Lower lobe of right lung (tissue), 2 donors: ENCODE measurements at places on chromosomes 5 and 9. TPM values are rescaled to one million over a fixed set of nuclear protein-coding genes. Genes with fewer than 3 reads are reported as not detected.

OCLN gene
- total RNA-seq, result 121 TPM

F2RL1 gene
- total RNA-seq, result 5.9 TPM

HMCN2 gene
- total RNA-seq, result 4.7 TPM

ECM2 gene
- total RNA-seq, result 9.4 TPM

MEIKIN gene
- total RNA-seq, result not detected

CORO2A gene
- 26.1 TPM for total RNA-seq

EQTN gene
- not detected for total RNA-seq

JADE2 gene
- 79.4 TPM for total RNA-seq

VLDLR gene
- total RNA-seq, result 16.3 TPM

MLLT3 gene
- 18.0 TPM for total RNA-seq

DNA sequence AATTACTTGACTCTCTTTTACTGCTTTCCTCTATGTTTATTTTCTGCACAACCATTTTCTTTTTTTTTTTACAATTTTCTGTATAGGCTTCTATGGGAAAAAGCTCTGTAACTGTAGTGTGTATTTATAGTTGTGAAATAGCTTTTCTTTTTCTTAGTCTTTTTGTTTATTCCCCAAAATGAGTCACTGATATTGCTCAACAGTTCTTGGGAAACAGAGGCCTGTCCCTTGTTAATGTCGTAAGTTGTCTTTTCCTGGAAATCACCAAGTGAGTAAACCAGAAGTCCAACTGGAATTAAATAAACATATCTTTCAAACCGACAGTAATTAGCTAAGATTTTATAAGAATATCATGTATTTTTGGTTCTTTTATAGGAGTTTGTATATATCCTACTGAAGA, 325.1 kb upstream of the PRR16 start:
- H3K4me1 ChIP-seq, result peaks cover 34% of the 10 kb centered on the region
- no peaks in the 10 kb centered on the region for H3K27me3 ChIP-seq
- no peak overlapping the region for H3K4me3 ChIP-seq
- no peaks in the 10 kb centered on the region for H3K36me3 ChIP-seq
- DNase-seq, result no peak
- H3K27ac ChIP-seq, result peak overlapping the region; percentile 44

DNA sequence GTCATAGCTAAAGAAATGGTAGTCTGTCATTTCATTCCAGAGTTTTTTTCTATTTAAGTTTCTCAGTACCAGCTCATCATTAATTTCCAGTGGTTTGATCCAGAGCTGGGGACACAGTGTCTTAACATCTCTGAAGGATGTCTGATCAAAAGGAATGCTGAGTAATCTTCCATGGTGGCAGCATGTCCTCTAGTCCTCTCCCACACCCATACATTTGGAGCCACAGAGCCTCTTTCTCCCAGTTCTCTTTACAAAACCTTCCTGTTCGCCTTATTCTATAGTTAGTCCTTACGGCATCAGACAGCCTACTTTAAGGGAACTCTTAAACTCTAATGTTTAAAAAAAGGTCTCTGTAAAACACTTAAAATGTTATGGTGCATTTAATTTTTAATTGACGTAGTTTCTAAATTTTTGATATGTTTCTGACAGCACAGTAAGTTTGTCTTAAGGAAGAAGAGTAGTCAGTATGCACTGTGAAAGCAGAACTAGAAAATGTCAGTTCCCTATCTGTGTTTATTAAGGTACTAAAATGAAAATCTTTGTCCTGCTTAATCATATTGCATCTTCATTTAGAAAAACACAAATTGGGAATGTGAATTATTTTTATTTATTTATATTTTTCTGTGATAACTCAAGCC, 96.8 kb downstream of the INIP start:
- H3K4me1 ChIP-seq, result no peaks in the 10 kb centered on the region
- no peaks in the 10 kb centered on the region for H3K27me3 ChIP-seq
- no peak overlapping the region for H3K27ac ChIP-seq
- no peaks in the 10 kb centered on the region for H3K36me3 ChIP-seq

GRCh38 chr5:14726066-14726838, 61.7 kb downstream of the OTULIN start:
- H3K36me3 ChIP-seq, result peaks cover 15% of the 10 kb centered on the region
- H3K4me3 ChIP-seq, result no peak overlapping the region
- no peak for DNase-seq
- no peak overlapping the region for H3K27ac ChIP-seq
- H3K4me1 ChIP-seq, result peaks cover 10% of the 10 kb centered on the region
- no peaks in the 10 kb centered on the region for H3K27me3 ChIP-seq

- H3K4me3 ChIP-seq, result no peak overlapping the region
- DNase-seq, result no peak
- no peaks in the 10 kb centered on the region for H3K36me3 ChIP-seq
- H3K27ac ChIP-seq, result no peak overlapping the region
Measured at GRCh38 chr9:92181296-92181695, 66.1 kb upstream of the SPTLC1 start.

- no peak for DNase-seq
- H3K4me3 ChIP-seq, result no peak overlapping the region
- no peaks in the 10 kb centered on the region for H3K36me3 ChIP-seq
- no peaks in the 10 kb centered on the region for H3K27me3 ChIP-seq
Measured at GRCh38 chr9:112917047-112917986, 26.6 kb upstream of the SLC46A2 start.

DNA sequence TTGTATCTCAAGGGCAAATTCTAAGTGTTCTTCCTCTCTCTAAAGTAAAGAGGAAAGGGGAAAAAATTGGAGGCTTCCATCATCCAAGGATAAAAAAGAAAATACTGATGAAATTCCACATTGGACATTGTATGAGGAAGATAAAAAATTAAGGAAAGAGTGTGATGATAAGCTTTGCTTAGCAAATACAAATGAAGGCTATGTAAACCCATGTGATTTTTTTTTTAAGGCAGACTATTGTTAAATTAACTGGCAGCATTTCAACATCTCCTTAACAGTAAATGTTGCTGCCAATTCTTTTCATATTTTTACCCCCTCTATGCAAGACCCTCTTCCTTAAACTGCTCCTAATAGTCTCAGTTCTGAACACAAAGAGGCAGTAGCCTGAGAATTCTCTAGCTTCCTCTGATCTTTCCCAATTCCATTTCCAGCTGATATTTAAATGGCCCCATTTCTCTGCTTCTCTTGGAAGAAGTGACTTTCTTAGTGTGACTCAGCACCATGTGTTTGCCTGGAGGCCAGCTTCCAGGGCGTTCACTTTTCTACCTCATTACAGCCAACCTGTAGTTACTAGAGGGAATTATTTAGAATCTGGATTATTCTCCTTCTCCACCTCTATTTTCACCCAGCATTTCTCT, 159.7 kb downstream of the TLE1 start:
- no peaks in the 10 kb centered on the region for H3K36me3 ChIP-seq
- H3K27me3 ChIP-seq, result no peaks in the 10 kb centered on the region
- no peak for DNase-seq
- no peak overlapping the region for H3K4me3 ChIP-seq
- no peak overlapping the region for H3K27ac ChIP-seq
- no peaks in the 10 kb centered on the region for H3K4me1 ChIP-seq

- no peaks in the 10 kb centered on the region for H3K4me1 ChIP-seq
- no peak for DNase-seq
Measured at GRCh38 chr5:25285136-25285535, 640.4 kb upstream of the CDH10 start.

DNA sequence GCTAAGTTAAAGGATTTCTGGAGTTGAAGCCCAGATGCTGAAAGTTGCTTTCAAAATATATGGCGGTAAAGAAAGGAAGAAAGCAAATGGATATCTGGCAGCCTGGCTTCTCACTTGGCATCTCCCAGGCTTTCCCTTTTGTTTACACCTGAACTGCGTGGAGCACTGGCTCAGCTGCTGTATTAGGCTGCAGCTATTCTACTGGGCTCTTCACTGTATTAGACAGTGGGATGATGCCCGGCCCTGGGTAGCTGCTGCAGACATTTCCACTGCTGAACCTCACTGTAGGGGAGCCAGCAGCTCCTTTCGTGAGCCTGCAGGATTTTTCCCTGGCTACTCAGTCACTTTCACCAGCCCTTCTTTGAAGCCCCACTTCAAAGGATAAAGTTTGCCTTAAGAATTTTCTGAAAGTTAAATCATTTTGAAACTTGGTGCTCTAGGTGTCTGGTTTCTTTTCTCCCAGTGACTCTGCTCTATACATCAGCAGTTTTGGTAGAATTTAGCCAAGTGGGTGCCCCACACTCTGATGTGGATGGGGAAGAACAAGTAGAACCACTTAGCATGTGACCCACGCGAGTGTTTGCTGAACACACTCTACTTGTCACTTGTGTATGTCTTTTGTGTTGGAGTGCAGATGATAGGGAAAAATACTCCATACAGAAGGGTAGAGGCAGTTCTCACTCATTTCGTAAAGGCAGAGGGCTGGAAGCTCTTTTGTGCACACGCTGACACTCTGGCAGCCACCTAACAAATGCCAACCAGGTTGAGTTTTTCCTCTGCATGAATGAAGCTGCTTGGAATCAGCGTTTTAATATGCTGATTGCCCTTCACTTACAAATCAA, 49.9 kb downstream of the C9orf152 start:
- peak overlapping the region; percentile 42 for H3K27ac ChIP-seq
- H3K36me3 ChIP-seq, result peaks cover 8% of the 10 kb centered on the region
- no peak for DNase-seq
- peaks cover 61% of the 10 kb centered on the region for H3K4me1 ChIP-seq
- H3K27me3 ChIP-seq, result no peaks in the 10 kb centered on the region

DNA sequence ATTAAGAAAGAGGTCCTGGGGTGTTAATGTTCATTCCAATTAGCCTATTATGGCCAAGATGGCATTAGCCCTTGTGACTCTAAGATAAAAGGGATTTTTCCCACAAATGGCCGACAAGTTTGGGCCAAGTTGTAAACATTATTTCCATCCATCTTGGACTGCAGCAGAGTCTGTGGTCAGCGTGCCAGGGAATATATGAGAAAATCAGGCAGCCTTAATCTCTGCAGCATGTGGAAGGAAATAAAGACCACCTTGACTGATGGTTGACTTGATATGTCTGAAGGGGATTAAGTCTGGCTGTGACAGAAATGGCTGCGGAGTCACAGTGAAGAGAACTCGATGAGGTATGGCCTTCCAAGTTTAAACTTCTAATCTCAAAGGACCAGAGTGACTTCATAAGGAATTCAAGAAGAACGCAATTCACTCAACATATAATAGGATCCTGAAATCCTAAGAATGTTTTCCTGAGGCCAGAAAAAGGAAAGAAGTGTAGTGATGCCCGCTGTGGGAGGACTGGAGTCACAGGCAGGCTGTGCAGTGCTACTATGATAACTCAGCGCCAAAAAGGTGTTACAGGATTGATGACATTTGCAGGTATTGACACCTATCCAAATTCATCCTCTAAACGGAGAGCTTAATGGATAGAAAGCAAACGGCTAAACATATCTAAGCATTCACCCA, 287.1 kb downstream of the SEC61B start:
- H3K4me3 ChIP-seq, result no peak overlapping the region
- no peak for DNase-seq
- no peaks in the 10 kb centered on the region for H3K36me3 ChIP-seq
- H3K27me3 ChIP-seq, result no peaks in the 10 kb centered on the region
- no peaks in the 10 kb centered on the region for H3K4me1 ChIP-seq

- no peaks in the 10 kb centered on the region for H3K4me1 ChIP-seq
- no peak for DNase-seq
- no peak overlapping the region for H3K27ac ChIP-seq
- H3K27me3 ChIP-seq, result no peaks in the 10 kb centered on the region
- H3K4me3 ChIP-seq, result no peak overlapping the region
Measured at GRCh38 chr5:127924606-127925005, 159.0 kb upstream of the SLC12A2 start.

GRCh38 chr9:124014956-124015660, 3.5 kb downstream of the LHX2 start:
- H3K27me3 ChIP-seq, result peaks cover 100% of the 10 kb centered on the region
- H3K4me1 ChIP-seq, result peaks cover 60% of the 10 kb centered on the region
- H3K4me3 ChIP-seq, result no peak overlapping the region

DNA sequence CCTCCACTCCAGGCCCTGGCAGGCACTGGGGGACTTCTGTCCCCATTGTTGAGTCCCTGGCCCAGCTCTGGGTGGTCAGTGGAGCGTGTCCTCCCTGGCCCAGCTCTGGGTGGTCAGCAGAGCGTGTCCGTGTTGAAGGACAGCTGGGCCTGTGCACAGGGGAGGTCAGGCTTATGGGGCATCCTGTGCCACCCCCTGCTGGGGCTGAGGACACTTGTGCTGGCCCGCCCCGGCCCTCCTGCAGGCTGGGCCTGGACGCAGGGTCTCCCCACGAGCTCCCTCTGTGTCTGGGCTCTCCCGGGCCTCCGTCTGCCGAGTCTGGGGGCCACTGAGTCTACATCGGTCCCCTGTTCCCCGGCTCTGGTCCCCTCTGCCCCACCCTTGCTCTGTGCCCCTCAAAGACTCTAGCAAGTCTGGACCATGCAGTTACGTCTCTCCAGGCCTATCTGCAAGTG, 11.5 kb upstream of the CLIC3 start:
- H3K27ac ChIP-seq, result no peak overlapping the region
- no peak overlapping the region for H3K4me3 ChIP-seq
- H3K27me3 ChIP-seq, result no peaks in the 10 kb centered on the region
- no peak for DNase-seq
- H3K36me3 ChIP-seq, result peaks cover 18% of the 10 kb centered on the region

DNA sequence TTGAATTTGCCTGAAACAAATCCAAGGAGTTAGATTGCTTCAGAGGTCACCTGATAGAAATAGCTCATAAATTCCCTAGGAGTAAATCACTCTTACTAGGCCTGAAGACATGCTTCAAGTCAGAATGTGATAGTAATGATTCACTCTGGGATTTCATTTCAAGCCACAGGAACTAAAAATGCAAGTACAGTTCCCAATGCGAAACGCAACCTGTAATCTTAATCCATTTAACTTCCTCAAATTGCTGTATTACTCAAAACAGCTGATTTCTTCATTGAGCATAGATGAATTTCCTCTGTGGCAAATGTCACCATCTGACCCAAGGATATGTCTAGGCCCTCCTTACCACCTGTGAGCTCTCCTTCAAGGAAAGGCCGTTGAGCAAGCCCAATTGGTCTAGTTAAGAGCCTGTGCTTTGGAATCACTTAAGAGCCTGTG, 32.1 kb upstream of the IL6ST start:
- H3K27me3 ChIP-seq, result no peaks in the 10 kb centered on the region
- H3K36me3 ChIP-seq, result no peaks in the 10 kb centered on the region
- DNase-seq, result no peak

- no peaks in the 10 kb centered on the region for H3K36me3 ChIP-seq
- H3K27me3 ChIP-seq, result no peaks in the 10 kb centered on the region
- no peak overlapping the region for H3K4me3 ChIP-seq
- no peak for DNase-seq
- H3K4me1 ChIP-seq, result no peaks in the 10 kb centered on the region
Measured at GRCh38 chr5:133396814-133397213, 215.5 kb downstream of the FSTL4 start.

GRCh38 chr9:70352802-70353201, 61.7 kb downstream of the KLF9 start:
- H3K4me3 ChIP-seq, result no peak overlapping the region
- peaks cover 51% of the 10 kb centered on the region for H3K36me3 ChIP-seq
- H3K27ac ChIP-seq, result no peak overlapping the region
